ENCODE measurements at places on chromosomes 2 and 18.

- DNase-seq, result no peak
These were observed 179.6 kb upstream of the KCNJ3 start for GRCh38 chr2:154518872-154519271.

- DNase-seq, result no peak
These were observed 142.3 kb upstream of the ZFP36L2 start for GRCh38 chr2:43368483-43369385.

DNA sequence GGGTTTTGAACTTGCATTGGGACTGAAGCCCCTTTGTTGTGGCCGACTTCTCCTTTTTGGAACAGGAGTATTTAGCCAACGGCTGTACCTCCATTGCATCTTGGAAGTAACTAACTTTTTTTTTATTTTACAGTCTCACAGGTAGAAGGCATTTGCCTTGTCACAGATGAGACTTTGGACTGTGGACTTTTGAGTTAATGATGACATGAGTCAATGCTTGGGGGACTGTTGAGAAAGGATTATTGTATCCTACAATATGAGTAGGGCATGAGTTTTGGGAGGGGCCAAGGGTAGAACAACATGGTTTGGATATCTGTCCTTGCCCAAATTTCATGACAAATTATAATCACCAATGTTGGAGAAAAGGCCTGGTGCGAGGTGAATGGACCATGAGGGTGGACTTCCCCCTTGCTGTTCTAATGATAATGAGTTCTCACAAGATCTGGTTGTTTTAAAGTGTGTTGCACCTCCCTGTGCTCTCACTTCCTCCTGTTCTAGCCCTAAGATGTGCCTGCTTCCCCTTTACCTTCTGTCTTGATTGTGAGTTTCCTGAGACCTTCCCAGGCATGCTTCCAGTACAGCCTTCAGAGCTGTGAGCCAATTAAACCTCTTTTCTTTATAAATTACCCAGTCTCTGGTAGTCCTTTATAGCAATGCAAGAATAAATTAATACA is 1269.4 kb upstream of the CHAC2 start:
- no peak for DNase-seq

GRCh38 chr18:61569176-61569892 is 236.1 kb downstream of the CDH20 start:
- peak; percentile 22 for DNase-seq

GRCh38 chr2:33694904-33695303 is 95.8 kb upstream of the FAM98A start:
- DNase-seq, result no peak

- DNase-seq, result no peak
These were observed 55.7 kb downstream of the DNMT3A start for GRCh38 chr2:25286025-25286400.

- no peak for DNase-seq
These were observed 93.1 kb upstream of the NCKAP5 start for GRCh38 chr2:133661392-133661791.

- no peak for DNase-seq
These were observed 100.9 kb upstream of the SETBP1 start for GRCh38 chr18:44579745-44580144.

DNA sequence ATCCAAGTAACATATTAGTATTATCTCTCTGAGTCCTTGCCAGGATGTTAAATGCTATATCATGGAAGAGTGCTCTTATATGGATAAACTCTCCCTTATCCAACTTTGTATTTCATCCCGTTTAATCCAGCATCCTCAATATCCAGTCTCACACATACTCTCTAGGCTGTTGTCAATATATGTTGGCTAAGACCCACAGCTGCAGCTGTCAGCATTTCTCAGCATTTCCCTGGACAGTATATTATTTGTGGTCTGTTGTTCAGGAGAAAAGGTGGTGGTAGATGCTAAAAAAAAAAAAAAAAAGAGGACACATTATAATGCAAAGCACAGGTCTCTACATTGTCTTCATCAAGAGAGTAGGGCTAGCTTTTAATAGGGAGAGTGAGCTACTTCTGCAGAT is 1368.0 kb upstream of the ZEB2 start:
- no peak for DNase-seq

GRCh38 chr2:32697156-32697555 is 69.3 kb downstream of the TTC27 start:
- no peak for DNase-seq

DNA sequence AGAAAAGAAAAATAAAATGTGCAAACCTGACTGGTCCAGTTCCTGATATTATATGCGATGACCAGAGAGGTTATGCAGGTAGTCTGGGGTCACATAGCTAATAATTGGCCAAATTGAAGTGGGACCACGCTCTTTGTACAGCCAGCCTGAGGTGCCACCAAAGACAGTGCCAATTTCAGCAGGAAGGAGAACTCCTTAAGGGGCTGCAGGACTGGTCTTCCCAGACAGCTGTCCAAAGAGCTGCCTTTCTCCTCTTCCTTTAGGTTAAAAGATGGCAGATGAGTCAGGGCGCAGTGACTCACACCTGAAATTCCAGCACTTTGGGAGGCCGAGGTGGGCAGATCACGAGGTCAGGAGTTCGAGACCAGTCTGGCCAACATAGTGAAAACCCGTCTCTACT is 95.5 kb downstream of the ACKR3 start:
- no peak for DNase-seq

GRCh38 chr18:5630900-5631413 is 87.2 kb upstream of the EPB41L3 start:
- no peak for DNase-seq

DNA sequence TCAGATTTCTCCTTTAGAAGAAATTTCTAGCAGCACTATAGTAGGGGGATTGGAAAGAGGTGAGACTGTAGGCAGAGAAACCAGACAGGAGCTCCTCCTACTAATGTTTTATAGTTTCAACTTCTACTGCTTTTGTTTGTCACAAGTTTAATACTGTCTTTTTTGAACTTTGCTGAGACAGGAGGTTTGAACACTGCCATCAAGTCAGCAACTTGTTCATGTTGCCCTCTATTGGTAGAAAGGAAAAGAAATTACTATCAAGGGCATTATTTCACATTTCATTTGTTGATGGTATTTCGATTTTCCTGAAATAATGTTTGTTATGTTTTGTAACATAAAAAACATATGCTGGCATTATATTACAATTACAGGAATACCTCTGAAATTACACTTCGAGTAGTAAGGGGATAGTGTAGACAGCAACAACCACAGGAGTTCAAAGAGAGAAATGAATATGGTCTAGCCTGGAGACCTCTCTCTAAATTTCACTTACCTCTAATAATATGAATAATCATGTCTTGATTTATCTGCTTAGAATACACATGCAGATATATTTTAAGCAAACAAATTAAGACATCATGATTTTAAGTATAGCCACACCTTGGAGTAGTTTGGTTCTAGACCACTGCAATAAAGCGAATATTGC is 12.4 kb upstream of the CCDC88A start:
- peak; percentile 45 for DNase-seq

DNA sequence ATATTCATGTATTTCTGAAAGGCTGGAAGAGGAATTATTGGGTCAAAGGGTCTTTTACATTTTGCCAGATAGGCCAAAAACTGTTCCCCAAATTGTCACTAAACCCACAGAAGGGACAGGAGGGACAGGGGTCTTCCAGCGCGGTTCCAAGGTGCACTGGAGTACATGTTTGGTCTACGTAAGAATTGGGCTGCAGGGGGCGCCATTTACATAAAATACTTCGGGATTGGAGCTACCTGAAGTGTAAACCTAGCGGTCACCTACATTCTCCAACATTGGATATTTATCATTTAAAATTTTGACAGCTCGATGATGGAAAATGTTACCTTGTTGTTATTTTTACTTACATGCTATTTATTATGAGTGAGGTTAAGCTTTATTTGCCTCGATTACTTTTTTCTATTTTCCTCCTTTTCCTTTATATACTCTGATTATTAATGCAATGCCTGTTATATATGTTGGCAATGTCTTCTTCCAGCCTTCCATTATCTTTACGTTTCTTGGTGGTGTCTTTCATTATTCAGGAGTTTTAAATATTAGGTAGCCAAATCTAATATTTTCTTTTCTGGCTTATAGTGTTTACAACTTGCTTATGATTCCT is 43.0 kb upstream of the RAB6C start:
- no peak for DNase-seq

GRCh38 chr2:234273887-234274584 is 222.8 kb downstream of the ARL4C start:
- no peak for DNase-seq

- no peak for DNase-seq
These were observed 46.7 kb downstream of the MBOAT2 start for GRCh38 chr2:8956774-8957173.

- no peak for DNase-seq
These were observed 27.8 kb upstream of the TBR1 start for GRCh38 chr2:161388146-161388779.

DNA sequence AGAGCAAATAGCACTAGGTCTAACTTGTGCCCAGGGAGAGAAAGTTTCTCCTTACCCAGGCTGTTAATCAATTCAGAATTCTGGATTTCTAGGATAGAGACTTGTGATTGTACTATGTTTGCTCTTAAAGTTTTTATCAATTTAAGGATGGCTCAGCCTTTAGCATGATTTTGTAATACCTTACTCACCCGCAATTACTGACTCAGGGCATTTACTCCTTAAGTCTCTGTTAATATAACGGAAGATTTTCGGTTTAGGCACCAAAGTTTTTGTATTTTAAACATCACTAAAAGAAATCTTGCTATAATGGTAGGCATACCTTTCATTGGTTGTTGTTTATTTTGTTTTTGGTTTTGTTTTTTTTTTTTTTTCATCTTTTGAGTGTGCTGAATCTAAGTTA is 358.2 kb downstream of the RBM43 start:
- DNase-seq, result no peak

DNA sequence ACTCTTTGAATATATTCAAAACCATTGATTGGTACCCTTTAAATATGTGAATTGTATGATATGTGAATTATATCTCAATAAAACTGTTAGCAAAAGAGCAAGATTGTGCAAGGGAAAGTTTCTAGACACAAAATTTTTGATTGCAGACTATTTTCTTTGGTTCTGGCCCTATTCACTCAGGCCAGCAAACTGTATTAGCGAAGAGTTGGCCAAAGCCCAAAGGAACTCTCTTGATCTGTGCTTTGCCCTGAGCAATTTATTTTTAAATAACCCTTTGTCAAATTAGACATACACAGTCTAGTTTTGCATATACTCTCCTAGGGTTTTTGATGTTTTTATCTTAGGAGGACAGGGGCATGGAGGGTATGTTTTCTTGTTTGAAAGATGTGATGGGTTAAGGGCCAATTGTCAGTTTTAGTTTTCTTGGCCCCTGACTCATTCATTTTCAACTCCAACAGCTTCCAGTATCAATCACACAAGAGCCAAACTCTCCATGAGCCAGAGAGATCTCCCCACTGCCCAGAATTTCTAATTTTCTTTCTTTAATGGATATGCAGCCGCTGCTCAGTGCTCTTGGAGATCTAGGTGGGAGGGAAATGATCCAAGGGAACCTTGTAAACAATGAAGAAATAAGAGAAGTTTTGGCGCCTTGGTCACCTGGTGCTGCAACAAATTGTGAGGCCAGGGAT is 231.5 kb downstream of the SRBD1 start:
- no peak for DNase-seq

- DNase-seq, result no peak
These were observed 320.6 kb upstream of the TFPI start for GRCh38 chr2:187874786-187875185.

- DNase-seq, result no peak
These were observed 83.5 kb downstream of the DNAH7 start for GRCh38 chr2:195984923-195985726.

DNA sequence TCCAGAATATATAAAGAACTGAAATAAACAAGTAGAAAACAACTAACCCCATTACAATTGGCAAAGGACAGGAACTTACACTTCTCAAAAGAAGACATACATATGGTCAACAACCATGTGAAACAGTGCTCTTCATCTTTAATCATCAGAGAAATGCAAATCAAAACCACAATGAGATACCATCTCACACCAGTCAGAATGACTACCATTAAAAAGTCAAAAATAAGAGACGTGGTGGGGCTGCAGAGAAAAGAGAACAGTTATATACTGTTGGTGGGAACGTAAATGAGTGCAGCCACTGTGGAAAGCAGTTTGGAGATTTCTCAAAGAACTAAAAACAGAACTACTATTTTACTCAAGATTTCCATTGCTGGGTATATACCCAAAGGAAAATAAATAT is 1696.3 kb upstream of the TMEFF2 start:
- no peak for DNase-seq

- no peak for DNase-seq
These were observed 41.0 kb upstream of the IGFBP5 start for GRCh38 chr2:216736326-216736725.

DNA sequence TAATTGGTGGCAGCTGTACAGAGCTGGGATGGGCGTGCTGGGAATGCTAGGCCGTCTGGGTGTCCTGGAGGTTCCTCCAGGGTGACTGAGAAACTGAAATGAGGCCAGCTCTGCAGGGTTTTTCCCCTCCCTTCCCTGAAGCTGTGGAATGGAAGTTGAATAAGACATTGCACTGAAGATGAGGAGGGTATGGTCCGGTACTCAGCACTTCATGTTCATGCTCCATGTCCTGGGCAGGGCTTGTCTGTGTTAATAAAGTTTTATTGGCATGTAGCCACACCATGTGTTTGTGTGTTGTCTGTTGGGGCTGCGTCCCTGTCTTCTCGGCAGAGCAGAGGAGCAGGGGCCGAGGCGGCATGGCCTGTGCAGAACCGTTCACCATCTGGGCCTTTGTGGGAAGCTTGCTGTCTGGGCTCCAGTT is 154.0 kb downstream of the LDLRAD4 start:
- no peak for DNase-seq

DNA sequence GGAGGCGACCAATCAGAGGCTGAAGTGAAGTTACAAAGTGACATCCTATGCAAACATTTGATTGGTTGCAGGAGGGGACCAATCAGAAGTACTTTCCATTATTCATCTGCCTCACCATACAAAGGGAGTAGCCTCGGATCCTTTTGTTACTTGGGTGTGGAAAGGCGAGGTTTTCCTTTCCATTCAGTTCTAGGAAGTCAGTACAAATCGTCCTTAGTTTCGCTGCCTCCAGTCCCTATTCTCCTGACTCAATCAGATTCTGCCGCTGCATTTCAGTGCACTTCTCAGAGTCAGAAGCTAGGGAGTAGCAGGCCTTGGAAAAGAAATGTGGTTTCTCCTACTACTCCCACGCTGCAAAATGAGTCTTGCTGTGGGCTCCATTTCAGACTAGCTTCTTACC is 149.4 kb downstream of the DTNA start:
- DNase-seq, result no peak

DNA sequence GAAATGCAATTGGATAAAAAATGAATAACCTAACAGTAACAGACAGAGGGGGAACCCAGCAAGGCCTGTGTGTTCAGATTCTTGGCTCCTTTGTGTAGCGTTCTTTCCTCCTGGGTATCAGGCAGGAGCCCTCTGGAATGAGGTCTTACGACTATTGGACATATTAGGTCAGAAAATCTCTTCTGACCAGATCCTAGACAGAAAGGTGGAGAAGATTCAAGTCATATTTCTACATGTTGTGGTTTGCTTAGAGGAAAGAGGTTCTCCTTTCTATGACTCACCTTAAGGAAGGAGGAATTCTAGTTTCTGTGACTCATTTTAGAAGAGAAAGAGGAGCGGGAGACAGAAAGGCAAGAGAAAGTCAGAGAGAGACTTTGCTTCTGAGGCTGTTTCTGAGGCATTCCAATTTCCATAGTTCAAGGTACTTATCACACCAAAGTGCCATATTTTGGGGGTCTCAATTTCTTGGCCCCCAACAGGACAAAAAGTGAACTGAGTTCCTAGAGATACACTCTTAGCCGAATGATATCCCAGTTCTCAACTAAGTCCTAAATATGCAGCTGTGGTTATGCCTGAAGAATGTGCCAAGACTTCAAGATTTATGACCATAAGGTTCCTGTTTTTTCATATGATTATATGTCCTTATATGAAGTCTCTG is 618.6 kb downstream of the ZEB2 start:
- peak; percentile 64 for DNase-seq

All from HTR-8/SVneo (cell line).